ENCODE measurements at places on chromosomes 3 and 15. TPM values are rescaled to one million over a fixed set of nuclear protein-coding genes. Genes with fewer than 3 reads are reported as not detected.
A peak's percentile ranks its signal among the peaks of the same experiment; 100 is the strongest.

GRCh38 chr15:62957130-62957529 lies 85.4 kb upstream of the TPM1 start:
- peak; percentile 29 for DNase-seq

- DNase-seq, result peak; percentile 73
Observed at GRCh38 chr3:58434990-58435389, 1.4 kb upstream of the PDHB start.

GRCh38 chr3:159948429-159949144 lies 40.0 kb upstream of the IL12A start:
- DNase-seq, result peak; percentile 36

- no peak for DNase-seq
Observed at GRCh38 chr3:43770426-43771103, 79.8 kb downstream of the ABHD5 start.

DNA sequence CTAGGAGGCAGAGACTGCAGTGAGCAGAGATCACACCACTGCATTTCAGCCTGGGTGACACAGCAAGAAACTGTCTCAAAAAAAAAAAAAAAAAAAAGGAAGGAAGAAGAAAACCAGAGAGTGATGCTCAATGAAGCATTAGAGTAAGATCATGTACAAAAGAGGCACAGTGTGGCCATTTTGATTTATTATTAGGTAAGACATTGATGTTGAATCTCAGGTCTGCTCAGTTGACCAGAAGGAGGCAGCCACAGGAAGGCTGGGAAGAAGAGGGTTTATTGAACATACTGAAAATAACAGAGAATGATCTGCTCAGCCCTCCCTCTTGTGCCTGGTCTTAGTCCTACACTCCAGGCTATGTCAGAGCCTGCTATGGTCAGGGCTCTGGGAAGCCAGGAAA lies 15.6 kb downstream of the LRRK1 start:
- peak; percentile 18 for DNase-seq

DNA sequence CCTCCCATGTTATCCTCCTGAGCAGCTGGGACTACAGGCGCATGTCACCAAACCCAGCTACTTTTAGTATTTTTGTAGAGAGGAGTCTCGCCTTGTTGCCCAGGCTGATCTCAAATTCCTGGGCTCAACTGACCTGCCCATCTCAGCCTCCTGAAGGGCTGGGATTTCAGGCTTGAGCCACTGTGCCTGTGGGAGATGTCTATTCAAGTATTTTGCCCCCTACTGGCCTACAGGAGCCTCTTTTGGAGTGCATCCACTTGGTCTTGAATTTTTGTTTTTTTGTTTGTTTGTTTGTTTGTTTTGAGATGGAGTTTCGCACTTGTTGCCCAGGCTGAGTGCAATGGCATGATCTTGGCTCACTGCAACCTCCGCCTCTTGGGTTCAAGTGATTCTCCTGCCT lies 3.2 kb upstream of the DHX30 start:
- no peak for DNase-seq

GRCh38 chr15:67021455-67021854 lies 43.9 kb upstream of the SMAD3 start:
- no peak for DNase-seq

- DNase-seq, result no peak
Observed at GRCh38 chr15:91380114-91380513, 280.1 kb downstream of the SV2B start.

GRCh38 chr15:85828874-85829273 lies 34.1 kb upstream of the KLHL25 start:
- DNase-seq, result no peak

GRCh38 chr15:80832686-80833085 lies 53.5 kb downstream of the CEMIP start:
- no peak for DNase-seq

DNA sequence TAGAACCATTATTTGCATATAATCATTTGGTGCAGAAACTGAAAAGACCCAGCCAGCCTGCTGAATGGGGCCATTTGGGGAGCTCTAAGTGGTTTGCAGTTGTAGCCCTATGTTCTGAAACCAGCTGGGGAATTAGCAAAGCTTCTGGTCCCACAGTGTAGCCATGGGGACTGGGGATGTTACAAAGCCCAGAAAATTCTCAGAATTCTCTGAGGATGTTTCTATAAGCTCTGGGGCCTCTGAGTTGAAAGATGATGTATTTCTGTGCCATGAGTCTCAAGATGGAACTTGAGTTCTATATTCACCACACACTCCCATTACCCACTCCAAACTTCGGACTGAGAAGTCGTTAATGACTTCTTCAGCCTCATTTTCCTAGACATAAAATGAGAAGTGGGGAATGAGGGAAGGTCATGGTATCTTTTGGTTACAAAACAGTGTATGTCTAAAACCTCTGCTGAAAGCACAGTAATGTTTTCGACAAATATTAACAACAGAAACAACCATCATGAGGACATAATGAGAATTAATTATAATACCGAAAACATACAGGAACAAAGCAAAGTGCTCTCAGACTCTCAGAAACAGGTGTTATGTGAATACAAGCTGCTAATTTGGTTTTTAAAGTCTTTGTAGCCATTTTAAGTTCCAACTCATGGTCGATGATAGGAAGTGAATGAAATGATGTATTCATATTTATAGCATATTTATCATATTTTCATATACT lies 89.4 kb downstream of the RFTN1 start:
- DNase-seq, result no peak

DNA sequence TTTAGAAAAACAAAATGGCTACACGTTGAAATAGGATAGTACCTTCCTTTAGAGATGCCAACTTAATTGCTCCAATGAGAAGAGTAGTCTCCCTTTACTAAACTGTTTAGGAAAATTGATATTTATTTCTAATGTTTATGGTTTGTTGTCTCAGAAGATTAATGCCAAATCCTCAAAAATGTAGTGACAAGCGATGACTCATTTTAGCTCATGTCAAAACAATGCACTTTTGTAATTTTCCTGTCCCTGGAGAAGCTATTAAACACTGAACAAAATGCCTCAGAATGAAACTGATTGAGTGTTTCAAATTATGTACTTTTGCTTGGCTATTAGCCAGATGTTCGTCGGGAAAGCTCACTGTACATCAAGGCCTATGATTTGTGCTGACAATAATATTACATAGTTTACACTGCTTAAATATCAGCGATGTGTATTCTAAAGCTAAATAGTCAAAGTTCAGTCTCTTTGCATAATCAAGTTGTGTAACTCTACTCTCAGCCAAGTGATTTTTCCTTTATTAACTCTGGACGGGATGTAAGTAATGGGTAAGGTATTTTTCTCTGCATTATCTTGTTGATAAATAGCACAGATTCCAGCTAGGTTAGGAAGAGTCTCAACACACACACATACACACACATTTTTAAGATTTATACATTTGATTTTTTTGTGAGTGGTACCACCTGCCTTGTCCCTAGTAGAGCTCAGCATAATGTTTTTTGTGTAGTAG lies 83.7 kb downstream of the CMSS1 start:
- DNase-seq, result peak; percentile 77

DNA sequence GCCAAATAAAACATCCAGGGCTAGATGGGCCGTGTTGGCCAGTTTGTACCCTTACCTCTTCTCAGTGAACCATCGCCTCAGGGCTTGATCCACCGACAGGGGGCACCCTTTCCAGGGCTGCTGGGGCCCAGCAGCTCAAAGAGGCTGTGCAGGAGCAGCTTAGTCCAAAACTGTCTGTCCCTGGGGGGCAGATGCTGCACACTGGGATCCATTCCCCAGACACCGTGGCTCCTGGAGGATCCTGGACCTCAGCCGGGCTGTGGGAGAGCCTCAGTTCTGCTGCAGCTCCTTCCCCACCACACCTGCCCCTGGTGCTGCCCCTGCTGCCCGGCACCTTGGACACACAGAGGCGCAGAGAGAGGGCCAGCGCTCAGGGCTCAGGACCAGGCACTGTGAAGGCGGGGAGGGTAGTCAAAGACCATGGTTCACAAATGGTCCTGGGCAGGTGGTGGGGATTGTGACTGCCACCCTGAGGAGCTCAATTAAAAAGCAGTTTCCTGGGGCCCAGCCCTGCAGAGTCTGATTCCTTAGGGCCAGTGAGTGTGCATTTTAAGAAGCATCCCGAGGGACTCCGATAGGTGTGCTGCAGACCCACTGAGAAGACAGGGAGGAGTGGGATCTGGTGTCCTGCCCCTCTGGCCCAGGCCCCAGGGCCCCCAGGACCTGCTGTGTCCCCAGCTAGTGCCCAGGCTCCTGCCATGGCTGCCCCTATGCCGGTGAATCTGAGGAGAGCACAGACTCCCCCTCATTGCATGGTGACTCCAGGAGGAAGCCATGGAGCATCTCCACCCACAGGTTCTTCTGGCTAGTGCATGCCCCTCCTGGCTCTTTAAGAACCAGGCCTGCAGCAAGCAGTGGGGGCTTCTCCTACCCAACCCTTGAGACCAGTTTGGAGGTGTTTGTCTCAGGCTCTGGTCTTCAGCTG lies 86.5 kb upstream of the PRR20G start:
- DNase-seq, result no peak

GRCh38 chr3:98003306-98003969 lies 31.2 kb upstream of the RIOX2 start:
- no peak for DNase-seq

DNA sequence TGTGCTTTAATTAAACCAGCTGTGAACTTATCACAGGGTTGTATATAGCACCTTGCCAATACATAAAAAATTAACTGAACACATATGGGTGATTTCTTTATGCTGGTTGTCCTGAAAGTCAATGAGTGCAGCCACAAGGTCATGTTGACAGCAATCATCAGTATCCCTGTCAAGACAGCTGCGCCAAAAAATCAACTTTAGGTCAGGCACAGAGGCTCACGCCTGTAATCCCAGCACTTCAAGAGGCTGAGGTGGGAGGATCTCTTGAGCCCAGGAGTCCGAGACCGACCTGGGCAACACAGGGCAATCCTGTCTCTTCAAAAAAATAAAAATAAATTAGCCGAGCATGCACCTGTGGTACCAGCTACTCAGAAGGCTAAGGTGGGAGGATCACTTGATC lies 707.3 kb downstream of the SI start:
- no peak for DNase-seq

- no peak for DNase-seq
Observed at GRCh38 chr3:106423321-106424225, 554.8 kb upstream of the CBLB start.

The SLC41A3 gene
- total RNA-seq, result 26.7 TPM

The KPNA4 gene
- 57.8 TPM for total RNA-seq

The ZNF385D gene
- 0.28 TPM for total RNA-seq

The FBN1 gene
- 283 TPM for total RNA-seq

The PRR23B gene
- not detected for total RNA-seq

The PSTPIP1 gene
- total RNA-seq, result 0.36 TPM

The ROBO2 gene
- 14.5 TPM for total RNA-seq

The GOLGA6A gene
- not detected for total RNA-seq

All from IMR-90 (cell line).